ENCODE measurements at places on chromosomes 5 and 9. TPM values are rescaled to one million over a fixed set of nuclear protein-coding genes. Genes with fewer than 3 reads are reported as not detected.
A peak's percentile ranks its signal among the peaks of the same experiment; 100 is the strongest.

- peaks cover 20% of the 10 kb centered on the region for H3K4me1 ChIP-seq
- no peak overlapping the region for H3K27ac ChIP-seq
- H3K36me3 ChIP-seq: peaks cover 2% of the 10 kb centered on the region
Measured at GRCh38 chr5:115842952-115843351, 1.2 kb downstream of the AP3S1 start.

GRCh38 chr9:38228331-38229103, 159.5 kb upstream of the SHB start:
- H3K27ac ChIP-seq: no peak overlapping the region
- no peaks in the 10 kb centered on the region for H3K36me3 ChIP-seq
- H3K27me3 ChIP-seq: peaks cover 47% of the 10 kb centered on the region
- peaks cover 24% of the 10 kb centered on the region for H3K4me1 ChIP-seq
- H3K4me3 ChIP-seq: no peak overlapping the region
- no peak for DNase-seq

- no peak overlapping the region for H3K27ac ChIP-seq
- no peaks in the 10 kb centered on the region for H3K36me3 ChIP-seq
- no peaks in the 10 kb centered on the region for H3K4me1 ChIP-seq
- no peaks in the 10 kb centered on the region for H3K27me3 ChIP-seq
- no peak for DNase-seq
Measured at GRCh38 chr5:969408-969839, 39.2 kb upstream of the NKD2 start.

GRCh38 chr5:148335259-148335658, at the start of gene SPINK9:
SPINK9 (plus strand) TSS chr5:148335559; CDS start chr5:148335614, 55 bp downstream.
- H3K27ac ChIP-seq: no peak within 1 kb of the TSS
- no peak for DNase-seq
- H3K27me3 ChIP-seq: no peaks in the 10 kb centered on the region
- no peak within 1 kb of the TSS for H3K4me3 ChIP-seq
- no peaks in the 10 kb centered on the region for H3K36me3 ChIP-seq
- no peaks in the 10 kb centered on the region for H3K4me1 ChIP-seq

DNA sequence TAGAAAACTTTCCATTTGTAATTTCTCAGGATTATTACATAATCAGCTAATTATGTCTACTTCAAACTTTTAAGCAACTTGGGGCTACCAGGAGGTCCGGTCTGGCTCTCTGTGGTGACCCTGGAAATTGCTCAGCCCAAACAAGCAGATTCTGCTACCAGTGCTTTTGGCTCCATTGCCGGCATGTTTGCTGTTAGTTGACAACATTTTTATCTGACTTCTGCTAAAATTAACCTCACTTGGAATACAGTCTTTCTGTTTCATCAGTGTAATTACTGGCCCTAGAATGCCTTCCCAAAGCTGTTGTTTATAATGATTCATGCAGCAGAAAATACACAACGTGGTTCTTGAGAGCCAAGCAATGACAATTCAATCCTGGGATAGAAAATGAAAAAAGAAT, 38.5 kb upstream of the FAM81B start:
- no peaks in the 10 kb centered on the region for H3K27me3 ChIP-seq
- no peak for DNase-seq
- no peak overlapping the region for H3K27ac ChIP-seq

DNA sequence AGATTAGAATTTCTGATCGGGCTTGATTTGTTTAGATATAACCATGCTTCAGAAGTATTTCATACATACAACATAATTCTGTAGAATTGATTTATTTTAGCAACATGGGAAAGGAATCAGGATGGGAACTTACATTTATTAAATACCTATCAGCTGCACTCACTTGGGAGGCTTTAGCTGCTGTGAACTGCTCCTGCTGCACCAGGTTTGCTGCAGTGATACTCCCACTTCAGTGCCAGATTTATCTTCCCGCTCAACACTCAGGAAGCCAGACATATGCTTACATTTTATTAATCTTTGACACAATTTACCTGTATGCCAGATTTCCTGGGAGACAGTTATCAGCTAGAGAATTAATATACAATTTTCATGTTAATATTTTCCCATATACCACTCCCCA, 64.0 kb upstream of the PLCXD3 start:
- no peak overlapping the region for H3K27ac ChIP-seq
- H3K4me3 ChIP-seq: no peak overlapping the region
- H3K4me1 ChIP-seq: peaks cover 12% of the 10 kb centered on the region
- no peaks in the 10 kb centered on the region for H3K27me3 ChIP-seq
- no peak for DNase-seq

DNA sequence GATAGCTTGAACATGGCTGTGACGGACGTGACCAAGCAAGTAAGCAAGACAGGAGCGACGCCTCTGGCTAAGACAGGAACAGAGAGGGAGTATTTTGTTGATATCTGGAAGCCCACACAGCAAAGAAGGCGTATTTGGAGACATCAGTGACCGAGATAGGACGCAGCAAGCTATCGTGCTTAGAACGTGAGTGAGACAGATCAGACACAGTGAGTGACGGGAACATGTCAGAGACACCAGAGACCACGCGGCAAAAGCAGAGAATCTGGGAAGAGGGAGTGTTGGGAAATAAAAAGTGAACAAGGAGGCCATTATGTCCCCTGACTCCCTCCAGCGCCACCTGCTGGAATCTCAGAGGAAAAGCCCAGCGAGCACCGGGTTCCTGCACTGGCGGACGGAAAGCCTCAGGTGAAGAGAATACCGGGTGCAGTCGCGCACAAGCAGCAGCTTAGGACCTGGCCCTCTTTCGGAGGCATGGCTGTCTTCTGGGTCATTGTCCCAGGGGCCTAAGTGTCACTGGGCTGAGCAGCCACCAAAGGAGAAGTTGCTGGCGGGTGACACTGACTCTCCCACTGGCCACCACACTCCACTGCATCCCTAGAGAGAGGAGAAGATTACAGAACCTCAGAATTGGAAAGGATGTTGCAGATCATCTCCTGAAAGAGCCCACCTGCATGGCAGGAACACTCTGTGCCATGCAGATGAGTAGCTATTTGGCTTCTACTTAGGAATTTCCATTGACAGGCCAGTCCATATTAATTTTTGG, 99.1 kb downstream of the FBXO38 start:
- H3K36me3 ChIP-seq: no peaks in the 10 kb centered on the region
- H3K27me3 ChIP-seq: peaks cover 16% of the 10 kb centered on the region
- DNase-seq: peak; percentile 87

DNA sequence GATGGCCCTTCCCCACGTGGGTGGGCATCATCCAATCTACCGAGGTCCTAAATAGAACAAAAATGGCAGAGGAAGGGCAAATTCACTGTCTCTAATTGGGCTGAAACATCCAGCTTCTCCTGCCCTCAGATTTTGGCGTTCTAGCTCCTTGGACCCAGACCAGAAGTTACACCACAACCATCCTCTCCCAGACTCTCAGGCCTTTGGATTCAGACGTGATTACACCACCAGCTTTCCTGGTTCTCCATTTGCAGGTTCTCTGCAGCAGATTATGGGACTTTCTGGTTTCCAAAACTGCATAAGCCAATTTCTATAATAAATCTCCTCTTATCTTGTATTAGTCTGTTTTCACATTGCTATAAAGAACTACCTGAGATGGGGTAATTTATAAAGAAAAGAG, 73.6 kb upstream of the STARD4 start:
- no peak overlapping the region for H3K27ac ChIP-seq
- no peaks in the 10 kb centered on the region for H3K27me3 ChIP-seq
- DNase-seq: no peak
- H3K4me1 ChIP-seq: no peaks in the 10 kb centered on the region

GRCh38 chr5:122101636-122102285, 23.7 kb upstream of the LOX start:
- no peak overlapping the region for H3K27ac ChIP-seq
- peak; percentile 60 for DNase-seq
- no peak overlapping the region for H3K4me3 ChIP-seq
- H3K27me3 ChIP-seq: no peaks in the 10 kb centered on the region
- H3K36me3 ChIP-seq: no peaks in the 10 kb centered on the region

DNA sequence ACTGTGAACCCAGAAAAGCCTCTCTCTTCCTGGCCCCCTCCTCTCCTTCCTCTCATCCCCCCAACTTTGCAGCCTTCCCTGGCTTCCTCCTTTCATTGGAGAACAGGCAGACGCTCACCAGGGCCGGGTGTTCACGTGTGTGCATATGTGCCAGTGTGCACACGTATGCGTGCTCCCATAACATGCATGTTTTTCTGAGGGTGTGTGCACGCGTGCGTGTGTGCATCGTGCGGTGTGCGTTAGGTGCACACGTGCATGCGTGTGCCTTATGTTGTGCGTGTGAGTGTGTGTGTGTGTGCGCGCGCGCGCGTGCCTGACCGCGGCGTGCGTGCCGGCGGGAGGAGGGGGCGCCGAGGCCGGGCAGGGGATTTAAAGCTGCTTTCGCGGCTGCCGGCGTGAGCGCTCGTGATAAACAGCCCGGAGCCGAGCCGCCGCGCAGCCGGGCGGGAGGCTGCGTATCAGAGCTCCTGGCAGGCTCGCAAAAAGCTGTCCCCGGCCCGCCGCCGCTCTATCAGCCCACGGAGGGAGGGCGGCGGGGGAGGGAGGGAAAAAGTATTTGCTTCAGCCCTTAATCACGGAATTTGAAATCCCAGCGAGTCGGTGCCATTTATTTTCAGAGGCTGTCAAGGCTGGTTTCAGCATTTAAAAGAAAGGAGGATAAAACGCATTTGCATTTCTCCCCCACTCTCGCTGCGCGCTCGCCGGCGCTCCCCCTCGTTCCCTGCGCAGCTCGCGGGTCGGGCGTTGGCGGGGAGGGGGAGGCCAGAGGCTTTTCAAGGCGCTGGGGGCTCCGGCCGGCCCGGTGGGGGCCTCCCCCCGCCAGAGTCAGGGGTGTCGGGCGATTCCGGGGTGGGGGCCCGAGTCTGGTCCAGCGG, 183.9 kb downstream of the C9orf50 start:
- peaks cover 81% of the 10 kb centered on the region for H3K27me3 ChIP-seq
- no peak for DNase-seq
- H3K27ac ChIP-seq: no peak overlapping the region
- no peaks in the 10 kb centered on the region for H3K36me3 ChIP-seq
- H3K4me1 ChIP-seq: peaks cover 14% of the 10 kb centered on the region
- H3K4me3 ChIP-seq: peak overlapping the region; percentile 68

- H3K4me3 ChIP-seq: peak overlapping the region; percentile 51
- H3K27ac ChIP-seq: no peak overlapping the region
- peaks cover 30% of the 10 kb centered on the region for H3K4me1 ChIP-seq
Measured at GRCh38 chr9:70411121-70411929, 3.1 kb downstream of the KLF9 start.

DNA sequence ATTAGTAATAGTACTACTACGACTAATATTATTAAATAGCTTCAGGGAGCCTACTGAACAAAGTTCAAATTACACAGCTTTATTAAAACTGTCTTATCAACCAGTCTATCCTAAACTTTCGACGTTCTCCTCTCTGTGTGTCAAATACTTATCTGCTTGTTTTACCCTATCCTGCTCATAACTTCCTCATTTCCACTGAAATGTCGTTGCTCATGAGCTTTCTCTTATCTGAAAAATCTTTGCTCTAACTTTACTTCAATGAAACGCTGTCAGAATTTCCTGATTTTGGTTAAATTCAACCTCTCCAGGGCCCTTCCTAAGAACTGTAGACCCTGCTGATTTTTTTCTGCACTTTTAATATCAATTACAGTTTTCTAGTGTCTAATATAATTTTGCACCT, 1431.0 kb upstream of the WWC1 start:
- H3K36me3 ChIP-seq: no peaks in the 10 kb centered on the region
- H3K4me3 ChIP-seq: no peak overlapping the region
- H3K27me3 ChIP-seq: no peaks in the 10 kb centered on the region
- DNase-seq: no peak

GRCh38 chr5:42715785-42716184, 40.8 kb upstream of the CCDC152 start:
- no peaks in the 10 kb centered on the region for H3K36me3 ChIP-seq
- no peaks in the 10 kb centered on the region for H3K4me1 ChIP-seq
- H3K27me3 ChIP-seq: no peaks in the 10 kb centered on the region
- no peak for DNase-seq
- no peak overlapping the region for H3K27ac ChIP-seq

- no peaks in the 10 kb centered on the region for H3K27me3 ChIP-seq
- H3K4me3 ChIP-seq: no peak overlapping the region
- H3K36me3 ChIP-seq: no peaks in the 10 kb centered on the region
- no peak overlapping the region for H3K27ac ChIP-seq
Measured at GRCh38 chr5:124844371-124844920, 98.0 kb upstream of the ZNF608 start.

DNA sequence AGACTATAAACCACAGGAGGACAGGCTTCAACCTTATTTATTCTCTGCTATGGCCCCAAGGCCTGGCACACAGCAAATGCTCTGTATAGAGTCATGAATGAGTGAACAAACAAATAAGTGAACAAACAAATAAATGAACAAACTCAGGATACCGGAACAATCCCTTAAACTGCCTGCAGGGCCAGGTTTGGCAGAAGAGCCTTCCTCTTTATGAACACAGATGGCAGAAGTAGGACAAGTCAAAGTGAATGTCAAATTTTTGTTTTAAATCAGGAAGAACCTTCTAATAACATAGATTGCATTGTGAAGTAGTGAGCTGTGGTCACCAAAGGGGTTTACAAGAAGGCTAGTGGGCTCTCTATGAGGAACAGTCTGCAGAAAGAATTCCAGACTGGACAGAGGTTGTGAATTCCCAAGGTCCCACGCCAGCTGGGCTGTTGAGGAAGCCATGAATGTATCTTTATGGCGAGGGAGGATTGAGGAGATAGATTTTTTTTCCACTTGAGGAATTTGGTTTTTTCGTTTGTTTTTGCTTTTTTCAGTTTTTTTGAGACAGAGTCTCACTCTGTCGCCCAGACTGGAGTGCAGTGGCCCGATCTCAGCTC, 30.3 kb upstream of the STING1 start:
- no peaks in the 10 kb centered on the region for H3K4me1 ChIP-seq
- no peak for DNase-seq
- H3K4me3 ChIP-seq: no peak overlapping the region
- no peaks in the 10 kb centered on the region for H3K36me3 ChIP-seq

C9 gene
- polyA plus RNA-seq: not detected

DBH gene
- 0.26 TPM for polyA plus RNA-seq

FST gene
- 13.2 TPM for polyA plus RNA-seq

All from GM23338 (cell line).